ENCODE measurements at places on chromosomes 3 and 15.

GRCh38 chr3:2623436-2623835 lies 486.7 kb downstream of the IL5RA start:
- no peak for ATAC-seq

DNA sequence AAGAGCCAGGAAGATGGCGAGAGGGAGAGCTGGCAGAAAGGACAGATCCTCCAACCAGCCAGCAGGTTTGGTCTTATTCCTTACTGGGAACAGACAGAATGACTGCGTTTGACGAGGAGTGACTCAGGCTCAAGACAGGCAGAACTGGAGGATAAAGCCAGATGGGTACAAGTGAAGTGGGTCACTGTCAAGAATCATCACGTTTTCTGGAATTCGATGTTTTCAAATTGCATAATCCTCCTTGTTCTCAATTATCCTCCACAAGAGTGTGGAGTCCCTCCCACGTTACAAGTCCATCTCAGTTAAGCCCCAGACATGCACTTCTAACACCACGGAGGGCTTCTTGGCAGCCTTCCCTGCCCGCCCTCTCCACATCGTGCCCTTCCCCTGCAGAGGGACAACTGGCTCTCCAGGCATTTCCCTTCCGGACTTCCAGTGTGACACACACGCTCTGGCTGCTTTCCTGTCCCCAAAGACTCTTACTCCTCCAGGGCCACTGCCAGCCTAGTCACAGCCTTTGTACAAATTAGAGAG lies 183.1 kb downstream of the CHST2 start:
- ATAC-seq, result no peak

GRCh38 chr15:88797663-88798339 lies 5.4 kb upstream of the ACAN start:
- ATAC-seq, result no peak

- no peak for ATAC-seq
Observed at GRCh38 chr3:62793946-62794345, 81.3 kb downstream of the CADPS start.

GRCh38 chr3:134607054-134608022 lies 43.5 kb downstream of the KY start:
- no peak for ATAC-seq

DNA sequence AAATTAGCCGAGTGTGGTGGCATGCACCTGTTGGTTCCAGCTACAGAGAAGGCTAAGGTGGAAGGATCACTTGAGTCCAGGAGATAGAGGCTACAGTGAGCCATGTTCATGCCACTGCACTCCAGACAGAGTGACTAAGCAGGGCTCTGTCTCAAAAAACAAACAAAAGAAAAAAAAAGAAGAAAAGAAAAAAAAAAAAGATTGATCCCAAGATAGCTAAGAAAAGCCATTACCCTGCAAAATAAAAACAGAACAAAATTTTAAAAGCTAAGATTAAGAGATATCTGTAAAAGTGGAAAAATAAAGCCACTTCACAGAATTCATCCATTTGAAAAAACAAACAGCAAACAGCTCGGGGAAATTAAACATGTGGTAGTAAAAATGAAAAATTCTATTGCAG lies 23.8 kb downstream of the LRRC2 start:
- no peak for ATAC-seq

- ATAC-seq, result no peak
Observed at GRCh38 chr3:162626172-162626571, 1129.6 kb downstream of the OTOL1 start.

- peak; percentile 50 for ATAC-seq
Observed at GRCh38 chr3:16801698-16802097, 83.1 kb upstream of the PLCL2 start.

GRCh38 chr3:79517766-79518413 lies 249.9 kb downstream of the ROBO1 start:
- no peak for ATAC-seq

DNA sequence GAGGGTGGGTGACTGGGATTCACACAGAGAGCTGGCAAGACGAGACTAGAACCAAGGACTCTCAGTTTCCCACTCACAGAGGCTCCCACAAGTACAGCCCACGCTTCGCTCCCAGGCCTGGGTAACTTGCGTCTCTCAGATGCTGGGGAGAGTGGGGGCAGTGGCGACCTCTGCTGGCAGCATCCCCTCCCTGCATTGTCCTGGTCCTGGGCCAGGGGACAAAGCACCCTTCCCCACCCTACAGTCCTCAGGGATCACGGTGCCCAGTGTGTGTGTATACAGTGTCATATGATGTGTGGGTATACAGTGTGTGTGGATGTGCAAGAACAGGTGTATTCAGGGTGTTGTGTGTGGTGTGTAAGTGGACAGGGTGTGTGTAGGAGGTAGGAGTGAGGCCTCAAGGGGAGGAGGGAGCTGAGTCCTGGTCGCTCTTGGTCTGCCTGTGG lies 12.8 kb downstream of the VILL start:
- ATAC-seq, result no peak

GRCh38 chr15:68833700-68834331 lies 13.1 kb upstream of the ANP32A start:
- no peak for ATAC-seq

- ATAC-seq, result no peak
Observed at GRCh38 chr15:76062286-76062685, 2.5 kb downstream of the TMEM266 start.

DNA sequence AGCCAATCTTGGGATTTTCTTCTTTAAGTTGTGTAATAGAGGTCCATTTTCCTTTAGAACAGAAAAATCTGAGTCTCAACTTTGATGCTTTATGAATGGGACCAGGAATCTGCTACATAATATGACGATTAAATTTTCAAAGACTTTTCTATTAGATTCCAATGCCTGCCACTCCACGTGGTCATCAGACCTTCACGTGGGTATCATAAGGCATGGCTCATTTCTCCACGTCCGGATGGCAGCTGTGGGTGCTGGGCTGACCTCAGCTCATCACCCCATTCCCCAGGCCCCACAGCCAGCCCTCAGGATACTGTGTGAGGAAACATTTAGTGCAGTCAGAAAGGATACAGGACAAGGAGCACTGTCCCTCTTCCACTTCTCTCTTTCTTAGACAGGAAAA lies 159.7 kb downstream of the SEMA6D start:
- no peak for ATAC-seq

GRCh38 chr3:63333815-63334214 lies 55.7 kb downstream of the SYNPR start:
- no peak for ATAC-seq

DNA sequence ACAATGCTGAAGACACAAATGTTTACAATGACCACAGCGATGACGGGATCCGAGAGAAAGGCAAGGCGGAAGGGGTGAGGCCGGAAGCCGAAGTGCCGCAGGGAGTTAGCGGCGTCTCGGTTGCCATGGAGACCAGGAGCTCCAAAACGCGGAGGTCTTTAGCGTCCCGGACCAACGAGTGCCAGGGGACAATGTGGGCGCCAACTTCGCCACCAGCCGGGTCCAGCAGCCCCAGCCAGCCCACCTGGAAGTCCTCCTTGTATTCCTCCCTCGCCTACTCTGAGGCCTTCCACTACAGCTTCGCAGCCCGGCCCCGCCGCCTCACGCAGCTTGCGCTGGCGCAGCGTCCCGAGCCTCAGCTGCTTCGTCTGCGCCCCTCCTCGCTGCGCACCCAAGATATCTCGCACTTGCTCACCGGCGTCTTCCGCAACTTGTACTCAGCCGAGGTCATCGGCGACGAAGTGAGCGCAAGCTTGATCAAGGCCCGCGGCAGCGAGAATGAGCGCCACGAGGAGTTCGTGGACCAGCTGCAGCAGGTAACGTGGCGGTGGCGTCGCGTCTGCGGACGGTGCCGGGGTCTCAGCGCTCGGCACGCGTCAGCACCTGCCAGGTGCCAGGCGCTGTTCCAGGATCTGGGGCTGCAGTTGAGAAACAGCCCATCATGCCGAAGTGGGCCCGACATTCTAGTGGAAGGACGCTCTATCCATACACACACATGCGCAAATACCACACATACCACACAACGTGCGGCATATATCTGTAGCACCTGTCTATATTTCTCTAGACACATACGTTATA lies at the start of gene DLEC1:
Gene DLEC1 (plus strand): TSS at position 108 of the 798 bp plus-strand sequence. CDS start 18 bp downstream, at position 126.
- ATAC-seq, result peak; percentile 87

- no peak for ATAC-seq
Observed at GRCh38 chr3:153617463-153617862, 455.4 kb downstream of the RAP2B start.

DNA sequence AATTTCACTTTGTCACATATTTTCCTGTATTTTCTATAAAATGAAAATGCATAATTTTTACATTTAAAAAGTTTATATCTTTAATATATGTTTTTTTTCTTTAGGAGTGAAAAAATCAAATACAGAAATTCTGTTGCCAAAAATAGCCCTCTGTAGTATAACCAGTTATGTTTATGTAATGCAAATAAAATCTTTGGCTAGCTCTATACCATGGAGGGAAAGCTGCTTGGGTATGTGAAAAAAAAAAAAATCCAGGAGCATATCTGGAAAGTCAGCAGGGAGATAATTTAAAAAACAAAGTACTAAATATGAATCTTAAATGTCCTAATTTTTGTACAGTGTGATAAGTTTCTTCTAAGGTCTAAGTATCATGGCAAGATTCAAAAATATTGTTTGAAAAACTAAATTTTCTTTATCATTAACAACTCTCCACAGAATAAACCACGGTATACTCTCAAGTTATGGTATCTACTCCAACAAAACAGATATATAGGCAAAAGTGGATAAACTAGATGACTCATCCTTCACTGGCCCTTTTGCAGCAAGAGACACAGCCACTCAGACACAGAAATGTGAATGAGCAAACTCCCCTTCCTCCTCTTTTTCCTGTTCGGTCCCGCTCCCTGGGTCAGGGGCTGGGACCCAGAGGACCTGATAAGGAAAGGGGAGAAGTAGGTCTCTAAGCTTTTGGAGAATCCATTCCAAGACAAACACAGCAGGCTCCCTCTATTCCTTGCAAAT lies 66.6 kb downstream of the PDZRN3 start:
- no peak for ATAC-seq

GRCh38 chr3:42503251-42503924 lies 945 bp downstream of the VIPR1 start:
- ATAC-seq, result no peak

GRCh38 chr15:86183596-86184491 lies 104.2 kb downstream of the AGBL1 start:
- ATAC-seq, result no peak

DNA sequence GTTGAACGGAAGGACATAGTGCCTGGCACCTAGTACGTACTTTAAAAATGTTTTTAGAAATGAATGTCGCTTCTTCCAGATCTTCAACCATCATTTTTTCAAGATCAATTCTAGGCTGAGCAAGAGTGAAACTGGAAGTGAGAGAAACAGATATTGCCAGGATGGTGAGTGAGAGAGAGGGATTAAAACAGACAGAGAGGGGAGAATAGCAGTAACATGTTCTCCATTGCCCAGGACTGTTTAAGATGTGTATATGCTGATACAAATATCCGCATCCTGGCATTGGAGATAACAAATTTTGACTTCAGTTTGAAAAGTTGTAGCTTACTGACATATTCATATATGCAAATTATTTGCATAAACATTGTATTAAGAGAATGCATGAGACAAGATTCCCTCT lies 1156.1 kb downstream of the TBL1XR1 start:
- no peak for ATAC-seq

DNA sequence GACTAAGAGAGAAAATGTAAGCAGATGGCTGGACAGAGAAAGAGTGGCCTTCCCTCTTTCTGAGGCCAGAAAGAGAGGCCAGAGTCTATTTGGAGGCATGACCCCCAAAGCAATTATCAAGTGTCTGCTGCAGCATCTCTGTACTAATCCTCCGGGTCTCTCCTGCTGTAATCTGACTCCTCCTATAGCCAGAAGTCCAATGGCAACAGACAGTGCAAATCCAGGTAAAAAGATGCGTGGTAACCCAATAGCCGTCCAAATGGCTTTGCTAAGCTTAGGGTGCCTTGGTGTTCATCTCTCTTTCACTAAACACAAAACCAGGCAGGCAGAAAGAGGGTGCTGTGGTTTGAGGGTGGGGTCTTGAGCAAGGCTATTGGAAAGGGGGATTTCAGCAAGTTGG lies 91.6 kb downstream of the ADCY5 start:
- no peak for ATAC-seq

GRCh38 chr3:151135541-151136337 lies 50.3 kb downstream of the MED12L start:
- peak; percentile 48 for ATAC-seq

DNA sequence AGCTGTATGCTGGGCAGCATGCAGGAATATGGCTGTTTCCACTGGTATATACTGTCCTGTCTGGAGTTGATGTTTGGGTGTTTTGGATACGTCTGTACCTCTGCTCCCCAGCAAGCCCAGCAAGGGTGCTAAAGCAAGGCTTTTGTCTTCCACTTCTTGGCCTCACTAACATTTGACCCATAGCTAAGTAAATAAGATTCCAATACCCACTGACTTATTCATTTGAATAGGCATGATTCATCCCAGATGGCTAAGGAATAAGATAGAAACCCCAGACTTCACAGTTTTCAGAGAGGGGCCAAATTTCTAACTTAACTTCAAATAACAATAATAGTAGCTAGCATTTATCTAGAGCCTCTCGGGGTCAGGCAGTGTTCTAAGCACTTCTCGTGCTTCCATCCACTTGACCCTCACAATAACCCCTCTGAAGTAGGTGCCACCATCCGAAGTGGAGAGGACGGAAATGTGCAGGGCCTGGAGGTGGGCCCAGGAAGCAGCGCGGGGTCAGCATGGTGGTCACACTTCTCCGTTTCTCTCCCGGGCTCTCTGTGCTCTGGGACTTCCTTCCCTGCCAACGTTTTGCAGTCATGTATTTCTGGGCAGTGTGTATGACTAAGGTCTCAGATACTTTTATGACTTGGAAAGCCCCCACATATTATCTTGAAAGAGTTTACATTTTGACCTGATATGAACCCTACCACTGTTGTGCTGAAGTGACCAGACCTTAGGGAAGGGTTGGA lies 39.3 kb downstream of the LRRK1 start:
- ATAC-seq, result no peak

GRCh38 chr3:172166261-172166660 lies 126.9 kb downstream of the FNDC3B start:
- no peak for ATAC-seq

- no peak for ATAC-seq
Observed at GRCh38 chr3:28347374-28348264, 902 bp upstream of the ZCWPW2 start.

- no peak for ATAC-seq
Observed at GRCh38 chr3:185479373-185479945, 19.4 kb downstream of the TMEM41A start.

GRCh38 chr3:48528048-48528447 lies 24.1 kb upstream of the SHISA5 start:
- no peak for ATAC-seq

- ATAC-seq, result no peak
Observed at GRCh38 chr3:159928071-159928491, 60.6 kb upstream of the IL12A start.

- peak; percentile 69 for ATAC-seq
Observed at GRCh38 chr3:143171141-143171980, 51.8 kb downstream of the CHST2 start.

DNA sequence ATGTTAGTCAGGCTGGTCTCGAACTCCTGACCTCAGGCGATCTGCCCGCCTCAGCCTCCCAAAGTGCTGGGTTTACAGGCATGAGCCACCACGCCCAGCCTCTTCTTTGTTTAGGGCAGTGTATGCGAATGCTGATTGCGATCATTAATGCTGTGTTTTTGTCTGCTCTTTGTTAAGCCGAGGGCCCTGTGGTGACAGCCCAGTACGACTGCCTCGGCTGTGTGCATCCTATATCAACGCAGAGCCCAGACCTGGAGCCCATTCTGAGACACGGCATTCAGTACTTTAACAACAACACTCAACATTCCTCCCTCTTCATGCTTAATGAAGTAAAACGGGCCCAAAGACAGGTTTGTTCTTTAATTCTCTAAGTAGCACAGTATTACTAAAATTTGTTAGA lies 7.8 kb downstream of the KNG1 start:
- no peak for ATAC-seq
